Psoas muscle (tissue), 8 donors: ENCODE measurements at places on chromosomes 4 and X. TPM values are rescaled to one million over a fixed set of nuclear protein-coding genes. Genes with fewer than 3 reads are reported as not detected.

The AFM gene
- total RNA-seq: not detected

The PDGFRA gene
- 12.9 TPM for total RNA-seq

The MAGEC1 gene
- total RNA-seq: not detected

GRCh38 chr4:131459430-131460101, 1689.5 kb upstream of the PCDH10 start:
- no peak for DNase-seq

DNA sequence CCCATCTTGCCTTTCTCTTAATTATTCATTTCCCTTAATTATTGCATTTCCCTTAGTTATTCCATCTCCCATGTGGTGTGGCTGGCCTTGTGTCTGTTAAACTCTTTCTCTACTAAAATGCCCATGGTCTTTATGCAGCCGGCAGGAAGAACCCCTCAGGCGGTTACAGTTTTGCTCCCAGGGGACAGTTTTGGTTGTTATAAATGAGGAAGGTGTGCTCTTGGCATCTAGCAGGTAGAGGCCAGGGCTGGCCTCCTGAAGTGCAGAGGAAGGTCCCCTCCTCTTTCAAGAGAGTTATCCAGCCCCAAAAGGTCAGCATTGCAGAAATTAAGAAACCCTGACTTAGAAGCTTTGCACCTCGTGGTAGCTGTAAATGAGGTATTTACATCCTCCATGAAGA, 18.0 kb downstream of the TBL1X start:
- DNase-seq: no peak

DNA sequence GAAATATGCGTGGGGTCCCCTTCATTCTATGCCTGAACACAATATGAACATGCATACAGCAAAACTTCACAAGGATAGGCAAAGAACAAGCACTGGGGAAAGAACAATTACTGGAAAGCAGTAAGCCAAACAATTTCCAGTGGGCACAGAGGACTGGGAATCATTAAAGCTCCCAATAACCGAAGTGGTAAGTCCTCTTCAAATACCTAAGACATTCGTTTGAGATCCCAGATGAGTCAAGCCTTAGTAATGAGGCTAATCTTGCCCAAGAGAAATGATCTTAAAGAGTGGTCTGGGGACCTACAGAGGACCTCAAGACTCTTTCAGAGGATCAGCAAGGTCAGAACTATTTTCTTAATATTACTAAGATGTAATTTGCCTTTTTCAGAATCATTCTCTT, 28.6 kb downstream of the ANAPC10 start:
- DNase-seq: no peak

The CT47A1 gene
- total RNA-seq: not detected
